ENCODE measurements at places on chromosomes 13 and 19. TPM values are rescaled to one million over a fixed set of nuclear protein-coding genes. Genes with fewer than 3 reads are reported as not detected.

CGB7 gene
- 0.22 TPM for total RNA-seq

PBX4 gene
- total RNA-seq: 1.9 TPM

SPTBN4 gene
- 7.4 TPM for total RNA-seq

PSPN gene
- total RNA-seq: 0.87 TPM

TNFSF11 gene
- total RNA-seq: not detected

MTRF1 gene
- total RNA-seq: 13.5 TPM

WTIP gene
- 33.5 TPM for total RNA-seq

LILRB5 gene
- total RNA-seq: not detected

FCHO1 gene
- 1.00 TPM for total RNA-seq

ERFL gene
- under 0.01 TPM for total RNA-seq

INSL3 gene
- total RNA-seq: not detected

U2AF2 gene
- 117 TPM for total RNA-seq

LGALS7B gene
- 0.55 TPM for total RNA-seq

ZFP82 gene
- total RNA-seq: 6.4 TPM

PEG3 gene
- total RNA-seq: 3.9 TPM

KCNN4 gene
- 1.3 TPM for total RNA-seq

MYH14 gene
- not detected for total RNA-seq
